ENCODE measurements at places on chromosomes 5 and 9.
A peak's percentile ranks its signal among the peaks of the same experiment; 100 is the strongest.

GRCh38 chr5:75037106-75037505, 15.3 kb downstream of the GCNT4 start:
- DNase-seq, result no peak

DNA sequence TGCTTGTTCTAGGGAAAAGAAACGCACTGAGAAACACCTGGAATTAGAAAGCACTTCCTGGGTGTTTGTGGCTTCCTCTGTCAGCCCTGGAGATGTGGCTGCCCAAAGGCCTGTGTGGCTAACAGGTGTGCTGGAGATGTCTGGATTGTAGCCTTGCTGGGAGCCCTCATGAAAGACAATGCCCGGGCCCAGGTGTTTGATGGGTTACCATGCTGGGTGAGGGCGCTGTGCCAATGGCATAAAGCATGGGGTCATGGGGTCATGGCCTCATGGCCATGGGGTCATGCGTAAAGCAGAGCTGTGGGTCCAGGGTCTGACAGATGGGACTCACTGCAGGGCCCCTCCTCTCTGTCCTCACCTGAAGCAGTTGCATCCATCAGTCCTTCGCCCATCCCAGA, 21.6 kb downstream of the ANKRD33B start:
- no peak for DNase-seq

DNA sequence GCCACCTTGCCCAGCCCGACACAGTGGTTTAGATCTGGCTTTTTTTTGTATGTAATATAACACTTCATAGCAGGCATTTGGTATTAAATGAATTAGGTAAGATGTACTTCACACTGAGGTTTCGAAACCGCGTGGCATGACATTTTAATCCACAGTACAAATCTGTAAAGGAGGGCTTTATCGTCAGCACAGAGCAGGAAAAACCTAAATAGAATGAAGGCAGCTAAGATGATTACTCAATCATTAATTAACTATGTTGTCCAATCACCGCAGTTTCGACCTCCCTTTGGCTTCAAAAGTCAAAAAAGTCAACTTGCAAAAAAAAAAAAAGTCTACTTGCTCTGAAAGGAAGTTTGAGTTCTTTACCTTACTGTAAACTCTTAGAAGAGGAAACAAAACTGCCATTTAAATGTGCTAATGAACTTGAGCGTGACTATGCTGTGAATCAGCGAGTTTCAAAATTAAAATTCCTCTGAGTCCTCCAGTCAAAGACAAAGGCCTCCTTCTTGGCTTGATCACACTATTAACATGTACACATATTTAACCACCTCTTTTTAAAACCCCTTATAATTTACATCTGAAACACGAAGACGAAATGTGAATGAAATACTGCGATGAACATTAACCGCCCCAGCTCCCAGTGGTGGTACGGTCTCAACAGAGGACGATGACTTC, 698 bp upstream of the SEC24A start:
- no peak for DNase-seq

DNA sequence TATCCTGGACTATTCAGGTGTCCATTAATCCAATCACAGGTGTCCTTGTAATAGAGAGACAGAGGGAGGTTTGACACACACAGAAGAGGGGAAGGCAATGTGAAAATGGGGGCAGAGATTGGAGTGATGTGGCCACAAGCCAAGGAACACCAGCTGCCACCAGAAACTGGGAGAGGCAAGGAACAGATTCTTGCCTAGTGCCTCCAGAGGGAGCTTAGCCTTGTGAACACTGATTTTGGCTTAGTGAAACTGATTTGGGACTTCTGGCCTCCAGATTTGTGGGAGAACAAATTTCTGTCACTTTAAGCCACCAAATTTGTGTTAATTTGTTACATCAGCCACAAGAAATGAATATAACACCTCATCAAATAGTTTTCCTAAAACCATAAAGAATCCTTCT, 416.2 kb downstream of the ENC1 start:
- no peak for DNase-seq

DNA sequence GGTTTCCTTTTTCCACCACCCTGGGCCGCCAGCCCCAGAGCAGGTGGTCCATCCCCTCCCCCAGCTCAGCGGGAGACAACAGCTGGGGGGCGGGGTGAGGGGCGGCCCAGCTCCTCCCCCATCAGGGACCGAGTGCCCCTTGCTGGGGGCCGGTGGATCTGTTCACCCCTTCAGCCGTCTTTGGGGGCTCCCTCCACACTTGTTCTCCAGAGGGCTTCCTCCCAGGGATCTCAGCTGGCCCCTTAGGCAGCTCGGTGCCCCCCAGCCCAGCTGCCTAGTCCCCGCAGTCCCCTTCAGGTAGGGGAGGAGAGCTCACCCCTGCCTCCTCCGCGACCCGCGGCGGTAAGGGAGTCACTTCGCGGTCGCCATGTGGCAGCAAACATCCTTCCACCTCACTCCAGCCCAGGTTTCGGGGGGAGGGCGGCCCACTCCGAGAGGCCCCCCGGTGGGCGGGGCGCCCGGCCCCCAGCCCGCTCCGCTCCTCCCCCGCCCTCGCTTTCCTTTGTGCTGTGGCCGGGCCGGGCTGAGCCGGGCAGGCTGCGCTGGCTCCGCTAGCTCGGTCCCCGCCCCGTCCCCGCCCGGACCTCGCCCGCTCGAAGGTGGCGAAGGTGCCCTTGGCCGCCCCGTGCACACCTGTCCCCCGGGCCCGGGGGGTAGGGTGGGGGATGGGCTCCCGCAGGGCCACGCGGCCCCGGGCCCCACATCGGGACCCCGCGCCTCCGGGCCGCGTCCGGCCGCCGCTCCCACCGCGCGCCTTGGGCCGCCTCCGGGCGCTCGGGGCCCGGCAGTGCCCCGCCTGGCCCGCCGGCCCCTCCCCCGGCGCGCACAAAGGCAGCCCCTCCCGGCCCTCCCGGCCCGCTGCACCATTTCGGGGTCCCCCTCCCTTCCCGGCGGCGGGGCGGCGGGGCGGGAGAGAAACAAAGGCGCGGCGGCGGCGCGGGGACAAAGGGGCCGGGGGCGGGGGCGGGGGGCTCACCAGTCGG, 683 bp downstream of the DBN1 start:
- DNase-seq, result peak; percentile 46

GRCh38 chr5:74169701-74170100, 470.8 kb downstream of the ENC1 start:
- DNase-seq, result no peak

DNA sequence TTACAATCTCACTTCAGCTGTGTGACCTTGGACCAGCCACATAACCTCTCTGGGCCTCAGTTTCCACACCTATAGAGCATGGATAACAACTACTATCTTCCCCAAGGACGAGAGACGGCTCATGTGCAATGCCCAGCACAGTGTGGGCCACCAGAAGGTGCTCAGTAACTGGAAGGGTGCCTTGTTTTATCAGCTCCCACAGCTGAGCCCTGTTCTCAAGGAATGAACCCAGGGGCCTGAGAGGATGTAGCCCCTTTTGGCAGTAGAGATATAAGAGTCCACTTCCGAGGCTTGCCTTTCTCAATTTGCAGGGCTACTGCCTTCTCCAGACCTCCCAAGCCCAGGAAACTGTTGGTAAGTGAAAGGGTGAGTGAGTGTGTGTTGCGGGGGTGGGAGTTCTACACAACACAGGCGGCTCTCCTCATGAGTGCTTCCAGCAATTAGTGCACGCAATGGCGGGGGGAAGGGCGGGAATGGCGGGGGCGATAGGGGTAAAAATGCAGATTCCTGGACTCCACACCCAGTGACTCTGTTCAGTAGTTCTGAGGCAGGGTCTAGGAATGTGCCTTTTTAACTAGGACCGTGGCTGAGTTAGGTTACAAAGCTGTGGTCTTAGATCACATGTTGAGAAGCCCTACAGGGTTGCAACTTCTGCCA, 185.1 kb downstream of the FSTL4 start:
- DNase-seq, result no peak

GRCh38 chr5:3110371-3110770, 358.9 kb upstream of the IRX2 start:
- DNase-seq, result no peak

GRCh38 chr9:121895818-121896544, 197.1 kb downstream of the TTLL11 start:
- DNase-seq, result no peak

GRCh38 chr9:97848480-97849237, 4.4 kb upstream of the FOXE1 start:
- no peak for DNase-seq

DNA sequence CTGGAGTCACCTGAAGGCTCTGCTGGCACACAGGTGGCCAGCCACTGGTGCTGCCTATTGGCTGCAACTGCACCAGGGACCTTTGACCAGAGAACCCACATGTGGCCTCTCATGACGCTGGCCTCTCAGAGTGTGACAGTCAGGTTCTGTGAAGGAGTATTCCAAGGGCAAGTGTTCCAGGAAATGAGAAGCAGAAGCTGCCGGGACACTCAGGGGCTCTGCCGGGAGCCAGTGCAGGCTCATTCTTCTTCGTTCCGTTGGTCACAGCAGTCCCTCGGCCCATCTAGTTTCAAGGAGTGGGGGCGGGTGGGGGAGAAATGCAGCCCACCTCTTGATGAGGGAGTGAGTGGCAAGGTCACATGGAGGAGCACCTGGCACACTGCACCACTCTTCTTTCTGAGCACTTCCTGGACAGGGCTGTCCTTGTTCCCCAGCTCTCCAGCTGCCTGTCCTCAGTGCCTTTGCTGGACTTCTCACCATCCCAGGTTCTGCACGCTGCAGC, 237.5 kb downstream of the GADD45G start:
- DNase-seq, result no peak

DNA sequence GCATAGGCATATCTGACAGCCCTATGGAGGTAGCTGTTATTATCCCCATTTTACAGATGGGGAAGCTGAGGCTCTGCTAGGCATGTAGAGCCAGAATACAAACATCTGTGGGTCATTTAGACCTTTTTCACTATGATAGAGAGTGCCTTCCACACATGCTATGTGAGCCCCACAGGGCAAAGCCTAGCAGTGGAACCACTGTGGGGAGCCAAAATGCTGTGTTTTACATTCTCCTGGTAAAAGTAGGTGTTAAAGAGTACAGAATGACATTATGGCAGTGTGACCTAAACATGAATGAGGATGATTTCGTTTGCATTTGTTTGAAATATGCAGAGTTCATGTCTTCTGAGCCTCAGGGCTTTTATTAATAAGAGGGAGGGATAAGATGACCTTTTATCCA, 265.2 kb downstream of the MAST4 start:
- no peak for DNase-seq

Measured in effector CD8-positive, alpha-beta T cell (primary cell).